ENCODE measurements at places on chromosomes 4 and X.

- no peak for DNase-seq
Observed at GRCh38 chr4:33802578-33802977, 2441.7 kb downstream of the ARAP2 start.

- DNase-seq: no peak
Observed at GRCh38 chr4:8380511-8381415, 59.8 kb downstream of the ACOX3 start.

DNA sequence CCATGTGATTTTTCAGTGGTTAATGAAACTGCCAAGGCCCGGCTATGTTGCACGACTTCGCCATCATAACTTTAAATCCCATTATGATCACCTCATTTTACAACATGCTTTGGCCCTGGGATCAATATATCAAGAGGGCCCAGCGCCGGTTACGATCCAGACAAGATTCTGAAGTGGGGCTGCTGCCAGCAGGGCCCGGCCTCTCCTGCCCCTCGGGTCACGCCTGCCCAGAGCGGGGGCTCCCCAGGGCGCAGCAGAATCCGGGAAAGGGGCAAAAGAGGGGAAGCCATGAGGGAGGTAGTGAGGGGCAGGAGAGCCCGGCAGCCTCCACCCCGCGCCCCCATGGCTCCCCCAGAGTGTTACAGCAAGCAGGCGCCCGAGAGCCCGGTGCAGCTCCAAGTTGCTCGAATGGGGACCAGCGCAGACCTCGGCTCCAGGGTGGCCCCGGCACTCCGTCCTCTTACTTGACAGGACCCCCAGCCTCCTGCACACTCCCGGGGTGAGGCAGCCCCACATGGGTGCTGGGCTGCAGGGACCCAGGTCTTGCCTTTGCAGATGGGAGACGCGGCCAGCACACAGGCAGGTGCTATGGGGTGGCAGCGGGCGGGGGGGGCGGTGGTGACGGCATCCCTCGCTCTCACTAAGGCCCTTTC, 129.8 kb upstream of the NKX1-1 start:
- DNase-seq: no peak

DNA sequence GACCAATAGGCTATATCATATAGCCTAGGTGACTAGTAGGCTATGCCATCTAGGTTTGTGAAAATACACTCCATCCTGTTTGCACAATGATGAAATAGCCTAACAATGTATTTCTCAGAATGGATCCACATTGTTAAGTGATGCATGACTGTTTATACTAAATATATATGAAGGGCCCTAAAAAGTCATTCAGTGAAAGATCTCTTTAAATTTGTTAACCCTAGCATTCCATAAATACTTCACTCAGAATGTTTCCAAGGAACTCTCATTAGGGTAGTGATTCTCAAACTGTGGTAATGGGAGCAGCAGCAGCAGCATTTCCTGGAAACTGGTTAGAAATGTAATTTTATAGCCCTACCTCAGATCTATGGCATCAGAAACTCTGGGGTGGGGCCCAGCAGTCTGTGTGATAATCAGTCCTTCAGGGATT, 74.9 kb downstream of the PRRG1 start:
- peak; percentile 77 for DNase-seq

DNA sequence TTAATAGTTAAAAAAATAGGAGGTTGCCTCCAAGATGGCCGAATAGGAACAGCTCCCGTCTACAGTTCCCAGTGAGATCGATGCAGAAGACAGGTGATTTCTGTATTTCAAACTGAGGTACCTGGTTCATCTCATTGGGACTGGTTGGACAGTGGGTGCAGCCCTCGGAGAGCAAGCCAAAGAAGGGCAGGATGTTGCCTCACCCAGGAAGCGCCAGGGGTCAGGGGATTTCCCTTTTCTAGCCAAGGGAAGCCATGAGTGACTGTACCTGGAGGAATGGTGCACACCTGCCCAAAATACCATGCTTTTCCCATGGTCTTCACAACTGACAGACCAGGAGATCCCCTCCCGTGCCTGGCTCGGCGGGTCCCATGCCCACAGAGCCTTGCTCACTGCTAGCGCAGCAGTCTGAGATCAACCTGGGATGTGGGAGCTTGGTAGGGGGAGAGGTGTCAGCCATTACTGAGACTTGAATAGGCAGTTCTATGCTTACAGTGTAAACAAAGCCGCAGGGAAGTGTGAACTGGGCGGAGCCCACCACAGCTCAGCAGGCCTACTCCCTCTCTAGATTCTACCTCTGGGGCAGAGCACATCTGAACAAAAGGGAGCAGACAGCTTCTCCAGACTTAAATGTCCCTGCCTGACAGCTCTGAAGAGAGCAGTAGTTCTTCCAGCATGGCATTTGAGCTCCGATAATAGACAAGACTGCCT, 47.5 kb downstream of the PPA2 start:
- no peak for DNase-seq

Measured in fibroblast of skin of scalp (primary cell).